ENCODE measurements at places on chromosomes 1 and 21.

DNA sequence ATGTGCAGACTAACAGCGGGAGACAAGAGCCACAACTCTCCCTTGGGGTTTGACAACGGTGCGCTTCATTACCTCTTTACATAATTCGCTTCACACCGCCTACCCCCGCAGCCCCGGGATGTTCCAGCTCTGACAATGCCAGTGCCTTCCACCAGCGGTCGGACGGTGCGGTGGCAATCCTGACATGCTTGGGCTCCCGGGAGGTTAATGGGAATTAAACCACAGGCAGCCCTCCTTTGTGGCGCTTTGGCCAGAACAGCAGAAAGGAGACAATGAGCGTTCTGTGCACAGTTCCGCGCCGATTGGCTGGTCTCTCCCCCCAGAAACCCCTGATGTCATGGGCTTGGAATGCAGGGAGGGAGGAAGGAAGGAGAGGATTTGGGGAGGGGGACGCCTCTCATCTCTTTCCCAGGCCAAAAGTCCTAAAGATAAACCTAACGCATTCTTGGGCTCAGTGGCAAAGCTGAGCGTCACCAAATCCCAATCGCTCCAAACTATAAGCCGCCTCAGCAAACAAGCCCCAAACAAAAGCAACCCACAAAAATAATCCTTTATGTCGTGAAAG, 1.3 kb downstream of the CNN3 start:
- DNase-seq, result peak; percentile 31

DNA sequence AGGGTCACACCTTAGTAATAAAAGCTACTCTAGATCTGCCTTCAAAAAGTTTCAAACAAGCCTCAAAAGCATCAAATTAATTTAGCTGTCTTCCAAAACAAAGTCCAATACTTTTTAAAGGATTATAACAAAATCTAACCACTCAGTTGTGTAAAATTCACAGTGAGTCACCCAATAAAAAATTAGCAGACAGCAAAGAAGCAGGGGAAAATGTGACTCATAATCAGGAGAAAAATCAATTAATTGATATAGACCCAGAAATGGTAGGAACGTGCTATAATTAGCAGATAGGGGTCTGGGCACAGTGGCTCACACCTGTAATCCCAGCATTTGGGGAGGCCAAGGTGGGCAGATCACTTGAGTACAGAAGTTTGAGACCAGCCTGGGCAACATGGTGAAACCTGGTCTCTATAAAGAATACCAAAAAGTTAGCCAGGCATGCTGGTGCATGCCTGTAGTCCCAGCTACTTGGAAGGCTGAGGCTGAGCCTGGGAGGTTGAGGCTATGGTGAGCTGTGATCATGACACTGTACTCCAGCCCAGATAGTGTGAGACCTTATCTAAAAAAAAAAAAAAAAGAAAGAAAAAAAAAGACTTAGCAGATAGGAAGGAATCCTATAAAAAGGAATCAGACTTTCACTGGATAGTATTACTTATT, 8.1 kb upstream of the MYOG start:
- no peak for DNase-seq

DNA sequence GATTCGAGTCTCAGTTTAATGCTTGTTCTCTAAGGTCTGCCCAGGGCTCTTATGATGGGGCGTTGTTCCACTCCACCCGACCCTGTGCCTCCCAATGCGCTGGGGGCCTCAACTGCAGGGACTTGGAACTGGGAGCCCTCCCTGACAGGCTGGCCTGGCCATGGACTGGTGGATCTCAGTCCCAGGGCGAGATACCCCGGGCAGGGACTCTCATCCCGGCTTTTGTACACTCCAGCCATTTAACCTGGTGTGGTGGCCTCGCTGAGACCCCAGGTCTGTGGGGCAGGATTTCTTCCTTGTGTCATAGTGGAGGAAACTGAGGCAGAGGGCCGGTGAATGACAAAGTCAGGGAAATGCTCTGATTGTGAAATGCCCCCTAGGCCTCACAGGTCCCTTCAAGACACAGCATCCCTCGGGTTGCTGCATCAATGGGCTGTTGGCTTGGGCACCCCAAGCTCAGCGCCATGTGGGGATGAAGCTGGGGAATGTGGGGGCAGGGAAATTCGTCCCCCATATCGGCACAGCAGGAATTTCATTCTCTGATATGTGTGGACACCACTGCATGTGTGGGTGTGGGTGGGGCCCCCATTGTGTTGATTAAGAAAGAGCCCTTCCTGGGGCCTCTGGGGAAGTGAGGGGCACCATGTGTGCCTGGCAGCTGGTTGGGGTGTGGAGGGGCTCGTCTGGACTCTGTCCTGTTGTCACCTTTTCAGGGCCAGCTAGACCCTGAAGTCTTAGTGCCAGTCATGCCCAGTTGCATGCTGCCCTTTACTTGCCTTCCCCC, 19.9 kb upstream of the ZNF678 start:
- DNase-seq, result no peak

DNA sequence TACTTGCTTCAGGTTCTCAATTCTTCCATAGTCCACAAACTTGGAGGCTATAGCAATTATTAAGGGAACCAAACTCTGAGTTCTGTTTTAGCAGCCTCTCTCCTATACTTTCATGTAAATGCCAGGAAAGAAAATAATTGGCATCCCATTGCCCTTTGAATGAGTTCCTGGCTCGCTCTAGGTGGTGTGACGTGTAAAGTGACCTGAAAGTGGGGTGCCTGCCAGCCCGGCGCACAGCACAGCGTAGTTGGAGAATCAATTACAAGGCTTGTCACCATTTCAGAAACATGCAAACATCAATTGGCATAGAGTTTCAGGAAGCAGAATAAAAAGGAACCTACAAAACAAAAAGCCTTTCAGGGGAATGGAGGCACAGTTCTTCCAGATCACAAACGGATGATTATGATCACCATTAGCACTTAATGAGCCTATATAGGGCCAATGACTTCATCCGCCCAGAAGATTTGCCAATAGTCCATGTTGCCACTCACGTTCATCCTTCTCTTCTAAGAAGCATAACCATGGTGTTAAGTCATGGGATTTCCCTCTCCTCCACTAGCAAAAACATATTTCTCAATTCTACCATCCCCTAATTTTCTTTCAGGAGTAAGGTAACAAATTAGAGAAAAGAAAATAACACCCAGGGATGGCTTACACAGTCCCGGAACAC, 354.6 kb upstream of the ADGRL2 start:
- DNase-seq, result no peak

GRCh38 chr1:212310383-212310782, 25.2 kb downstream of the PPP2R5A start:
- no peak for DNase-seq

Data from NAMALWA (cell line).